ENCODE measurements at places on chromosomes 11 and 22.

DNA sequence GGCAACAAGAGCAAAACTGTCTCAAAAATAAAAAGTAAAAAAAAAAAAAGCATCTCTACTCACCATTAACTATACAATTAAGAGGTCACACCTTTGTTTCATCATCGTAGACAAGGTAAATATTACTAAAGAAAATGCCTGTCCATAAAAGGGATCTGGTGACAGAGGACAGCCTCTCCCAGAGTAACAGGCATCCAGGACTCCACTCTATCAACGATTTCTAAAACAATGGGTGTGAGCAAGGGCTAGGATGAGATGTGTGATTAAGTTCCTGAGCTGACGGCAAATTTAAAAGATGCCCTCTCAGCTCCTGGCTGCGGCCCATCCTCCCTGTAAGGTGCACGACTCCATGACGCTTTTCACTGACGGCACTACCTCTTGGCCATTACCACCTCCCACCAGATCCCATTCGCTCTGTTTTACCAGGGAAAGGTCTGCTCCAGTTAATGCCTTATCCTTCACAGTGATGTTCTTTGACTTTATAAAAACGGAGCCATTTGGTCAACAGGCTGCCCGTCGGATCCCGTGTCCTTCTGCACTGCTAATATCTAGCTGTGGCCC is 2.3 kb upstream of the TMEM45B start:
- DNase-seq = no peak

DNA sequence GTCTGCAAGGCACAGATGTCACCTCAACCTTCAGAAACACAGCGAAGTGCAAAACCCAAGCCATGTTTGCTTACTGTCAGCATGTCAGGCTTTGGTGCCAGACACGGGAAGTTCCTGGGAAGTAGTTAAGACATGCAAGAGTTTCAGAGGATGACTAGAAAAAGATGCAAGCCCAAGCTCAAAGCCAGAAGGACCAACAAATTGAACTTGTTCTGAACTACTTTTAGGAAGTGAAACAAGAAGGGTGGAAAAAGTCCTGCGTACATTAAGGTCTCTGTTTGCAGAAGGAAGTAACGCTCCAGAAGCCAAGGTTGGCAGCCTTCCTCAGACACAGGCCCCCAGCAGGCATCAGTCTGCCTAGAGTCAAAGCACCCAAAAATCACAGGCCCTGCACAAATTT is 2.6 kb downstream of the AP1B1 start:
- DNase-seq = no peak

DNA sequence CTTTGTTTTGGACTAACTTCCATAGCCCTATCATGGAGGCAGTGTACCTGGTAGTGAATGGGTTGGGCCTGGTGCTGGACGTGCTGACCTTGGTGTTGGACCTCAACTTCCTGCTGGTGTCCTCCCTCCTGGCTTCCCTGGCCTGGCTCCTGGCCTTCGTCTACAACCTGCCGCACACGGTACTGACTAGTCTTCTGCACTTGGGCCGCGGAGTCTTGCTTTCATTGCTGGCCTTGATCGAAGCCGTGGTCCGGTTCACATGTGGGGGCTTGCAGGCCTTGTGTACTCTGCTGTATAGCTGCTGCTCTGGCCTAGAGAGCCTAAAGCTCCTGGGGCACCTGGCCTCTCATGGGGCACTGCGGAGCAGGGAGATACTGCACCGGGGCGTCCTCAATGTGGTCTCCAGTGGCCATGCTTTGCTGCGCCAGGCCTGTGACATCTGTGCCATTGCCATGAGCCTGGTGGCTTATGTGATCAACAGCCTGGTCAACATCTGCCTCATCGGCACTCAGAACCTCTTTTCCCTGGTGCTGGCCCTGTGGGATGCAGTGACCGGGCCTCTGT is 846 bp downstream of the RNF26 start:
- DNase-seq = no peak

- no peak for DNase-seq
These were observed 14.6 kb downstream of the RPS6KA4 start for GRCh38 chr11:64373598-64373974.

- no peak for DNase-seq
These were observed 27.8 kb upstream of the PPARA start for GRCh38 chr22:46122511-46122971.

GRCh38 chr11:8930456-8931175 is 2.1 kb downstream of the C11orf16 start:
- DNase-seq = no peak

- DNase-seq = no peak
These were observed 72.6 kb downstream of the DEPDC5 start for GRCh38 chr22:31826443-31826842.

- DNase-seq = no peak
These were observed 3.1 kb downstream of the APBB1 start for GRCh38 chr11:6415797-6416196.

- DNase-seq = no peak
These were observed 1.0 kb upstream of the GTPBP1 start for GRCh38 chr22:38704654-38705234.

DNA sequence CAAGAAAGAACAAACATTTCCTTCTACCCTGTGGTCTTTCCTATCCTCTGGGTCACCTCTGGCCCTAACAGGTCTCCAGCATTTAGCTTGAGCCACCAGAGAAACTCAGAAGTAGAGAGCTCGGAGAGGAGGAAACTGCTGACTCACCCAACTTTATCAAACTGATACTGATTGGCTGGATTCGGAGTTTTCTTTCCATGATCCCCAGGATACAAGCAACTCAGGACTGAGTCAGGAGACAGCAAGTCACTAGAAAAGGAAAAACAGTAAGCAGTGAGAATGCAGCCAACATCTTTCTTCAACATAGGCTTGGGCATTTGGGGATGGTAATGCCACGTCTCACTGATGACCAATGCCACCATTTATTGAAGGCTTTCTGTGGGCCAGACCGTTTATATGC is 32.7 kb downstream of the THOC5 start:
- DNase-seq = no peak

GRCh38 chr11:82523141-82523540 is 210.5 kb downstream of the FAM181B start:
- no peak for DNase-seq

GRCh38 chr11:75576499-75576918 is 14.5 kb downstream of the SERPINH1 start:
- DNase-seq = no peak

- no peak for DNase-seq
These were observed 25.1 kb downstream of the OR10A6 start for GRCh38 chr11:7905961-7906429.

DNA sequence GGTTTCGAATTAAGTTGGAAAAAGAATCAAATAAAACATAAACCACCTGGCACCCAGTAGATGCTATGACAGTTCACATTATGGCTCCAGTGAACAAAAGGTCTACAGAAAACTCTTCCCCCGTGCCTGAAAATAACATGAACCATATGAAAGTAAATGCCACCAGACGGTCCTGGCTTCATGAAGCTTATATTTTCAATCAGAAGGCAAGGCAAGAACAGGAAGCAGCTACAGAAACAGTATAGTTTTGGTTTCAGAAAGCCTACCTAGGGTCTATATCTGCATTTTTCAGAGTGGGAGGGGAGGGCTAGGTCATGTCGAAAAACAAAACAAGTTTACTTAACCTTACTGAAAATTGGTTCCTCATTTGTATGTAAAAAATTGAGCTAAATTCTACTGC is 9.8 kb downstream of the RAB30 start:
- no peak for DNase-seq

- DNase-seq = no peak
These were observed 94.4 kb downstream of the SLC1A2 start for GRCh38 chr11:35324981-35325380.

- DNase-seq = no peak
These were observed 9.3 kb upstream of the FXYD6 start for GRCh38 chr11:117885777-117886176.

DNA sequence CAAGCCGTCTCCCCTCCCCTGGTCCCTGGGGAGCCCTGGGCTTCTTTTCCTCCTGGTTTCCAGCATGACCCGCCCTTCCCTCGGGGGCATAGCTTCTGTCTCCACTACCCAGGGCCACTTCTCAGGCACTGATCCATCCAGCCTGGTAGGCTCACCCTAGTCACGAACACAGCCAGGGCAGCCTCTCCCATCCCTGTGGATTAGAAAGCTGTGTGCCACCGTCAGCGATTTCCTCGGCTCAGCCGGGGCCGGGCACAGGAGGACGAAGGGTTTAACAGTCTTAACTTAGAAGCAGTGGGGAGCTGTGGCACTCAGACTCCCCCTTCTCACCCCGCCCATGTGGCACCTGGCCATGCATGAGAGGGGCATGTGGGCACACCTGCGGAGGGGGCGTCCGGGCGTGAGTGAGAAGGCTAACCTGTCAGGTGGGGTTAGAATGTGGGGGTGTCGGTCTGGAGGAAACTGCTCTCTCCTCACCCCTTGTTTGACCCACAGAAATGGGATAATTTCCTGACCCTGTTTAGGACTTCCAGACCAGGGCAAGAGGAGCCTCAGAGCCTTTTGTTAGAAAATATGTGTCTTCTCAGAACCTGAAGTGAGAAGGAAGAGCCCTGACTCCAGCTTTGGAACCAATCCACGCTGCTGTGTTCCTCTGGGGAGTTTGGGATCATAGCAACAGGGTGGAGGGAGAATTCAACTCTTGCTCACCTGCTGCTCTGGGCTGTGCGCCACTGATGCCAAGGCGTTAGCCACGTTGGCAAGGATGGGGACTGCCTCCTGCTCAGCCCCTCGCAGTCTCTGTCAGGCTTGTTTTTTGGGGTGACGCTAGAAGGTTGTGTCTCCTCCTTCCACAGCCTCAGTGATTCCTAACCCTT is 14.6 kb downstream of the GLB1L2 start:
- DNase-seq = no peak

- no peak for DNase-seq
These were observed 29.4 kb downstream of the GDPD5 start for GRCh38 chr11:75496305-75496752.

DNA sequence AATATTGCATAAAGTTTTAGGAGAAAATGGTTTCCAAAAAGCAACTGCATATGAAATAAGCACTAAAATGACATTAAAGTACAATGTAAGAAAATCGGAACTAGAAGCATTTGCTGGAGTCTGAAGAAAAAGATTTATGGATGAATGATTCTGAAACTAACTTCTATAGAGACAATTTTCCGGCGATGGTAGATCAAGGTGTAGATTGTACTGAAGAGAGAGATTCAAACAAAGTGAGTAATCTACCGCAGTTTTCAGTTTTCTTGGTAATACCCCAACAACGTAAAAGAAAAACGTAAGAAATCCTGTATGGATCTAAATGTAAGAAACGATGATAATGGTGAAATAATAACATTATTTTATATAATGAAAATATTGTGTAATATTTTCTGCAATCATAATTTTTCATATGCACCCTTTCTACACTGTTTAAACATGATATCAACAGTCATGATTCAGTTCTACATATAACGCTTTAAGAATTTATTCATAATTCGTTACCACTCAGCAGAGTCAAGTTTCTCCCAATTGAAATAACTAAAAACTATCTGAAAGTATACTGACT is 1.8 kb upstream of the CDPF1 start:
- no peak for DNase-seq

DNA sequence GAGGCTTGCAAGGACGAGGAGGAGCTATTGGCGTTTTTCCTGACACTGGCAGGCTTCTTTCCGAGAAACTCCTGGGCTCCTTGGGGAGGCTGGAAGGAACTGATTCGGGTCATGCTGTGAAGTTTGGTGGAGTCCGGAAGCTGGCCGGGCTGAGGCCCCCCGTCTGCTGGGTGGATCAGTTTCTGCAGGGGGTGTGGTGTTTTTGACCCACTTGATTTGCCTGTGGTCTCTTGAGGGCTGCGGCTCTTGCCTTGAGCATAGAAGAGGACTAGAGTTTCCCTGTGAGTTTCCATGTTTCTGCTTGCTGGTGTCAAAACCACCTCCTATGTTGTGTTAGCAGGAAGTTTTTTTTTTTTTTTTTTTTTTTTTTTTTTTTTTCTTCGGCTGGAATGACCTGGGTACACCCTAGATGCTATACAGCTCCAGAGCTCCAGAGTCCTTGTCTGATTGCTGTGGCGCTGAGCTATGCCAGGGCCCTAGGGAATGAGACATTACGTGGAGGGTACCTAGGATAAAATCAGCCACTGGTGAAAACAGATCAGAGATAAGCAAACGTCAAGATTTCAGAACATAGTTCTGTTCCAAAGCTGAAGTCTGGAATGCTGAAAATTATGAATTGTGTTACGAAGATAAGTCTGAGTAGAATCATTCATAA is 728 bp downstream of the TBC1D22A start:
- DNase-seq = no peak

DNA sequence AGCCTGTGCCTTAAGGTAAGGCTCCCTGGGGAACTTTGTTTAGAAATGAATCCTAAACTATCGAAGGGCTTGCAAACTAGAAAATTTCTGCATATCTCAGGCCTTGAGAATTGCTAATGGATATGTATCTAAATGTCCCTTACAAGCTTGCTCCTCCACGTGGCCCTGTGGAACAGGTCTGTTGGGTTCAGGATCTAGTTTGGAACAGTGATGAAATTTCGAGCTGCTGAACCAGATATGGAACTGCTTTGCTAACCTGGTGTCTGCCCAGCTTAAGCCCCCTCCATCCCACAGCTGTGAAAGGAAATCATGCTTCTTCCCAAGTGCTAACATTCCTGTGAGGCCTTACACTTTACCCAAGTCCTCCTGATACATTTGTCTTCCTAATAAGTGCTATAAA is 11.6 kb downstream of the SREBF2 start:
- DNase-seq = no peak

GRCh38 chr11:39365809-39366436 is 2093.5 kb downstream of the LRRC4C start:
- no peak for DNase-seq

- DNase-seq = no peak
These were observed 33.3 kb downstream of the RBFOX2 start for GRCh38 chr22:35995348-35995747.

DNA sequence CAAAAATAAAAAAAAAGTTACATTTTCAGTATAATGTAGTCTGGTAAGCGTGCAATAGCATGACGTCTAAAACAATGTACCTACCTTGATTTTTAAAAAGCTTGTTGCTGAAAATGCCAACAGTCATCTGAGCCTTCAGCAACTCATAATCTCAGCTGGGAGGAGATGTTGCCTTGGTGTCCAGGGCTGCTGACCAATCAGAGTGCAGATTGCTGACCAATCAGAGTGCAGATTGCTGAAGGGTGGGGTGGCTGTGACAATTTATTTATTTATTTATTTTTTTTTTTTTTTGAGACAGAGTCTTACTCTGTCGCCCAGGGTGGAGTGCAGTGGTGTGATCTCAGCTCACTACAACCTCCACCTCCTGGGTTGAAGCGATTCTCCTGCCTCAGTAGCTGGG is 17.8 kb downstream of the ZBED4 start:
- DNase-seq = no peak
